ENCODE measurements at places on chromosomes 7 and 10.

DNA sequence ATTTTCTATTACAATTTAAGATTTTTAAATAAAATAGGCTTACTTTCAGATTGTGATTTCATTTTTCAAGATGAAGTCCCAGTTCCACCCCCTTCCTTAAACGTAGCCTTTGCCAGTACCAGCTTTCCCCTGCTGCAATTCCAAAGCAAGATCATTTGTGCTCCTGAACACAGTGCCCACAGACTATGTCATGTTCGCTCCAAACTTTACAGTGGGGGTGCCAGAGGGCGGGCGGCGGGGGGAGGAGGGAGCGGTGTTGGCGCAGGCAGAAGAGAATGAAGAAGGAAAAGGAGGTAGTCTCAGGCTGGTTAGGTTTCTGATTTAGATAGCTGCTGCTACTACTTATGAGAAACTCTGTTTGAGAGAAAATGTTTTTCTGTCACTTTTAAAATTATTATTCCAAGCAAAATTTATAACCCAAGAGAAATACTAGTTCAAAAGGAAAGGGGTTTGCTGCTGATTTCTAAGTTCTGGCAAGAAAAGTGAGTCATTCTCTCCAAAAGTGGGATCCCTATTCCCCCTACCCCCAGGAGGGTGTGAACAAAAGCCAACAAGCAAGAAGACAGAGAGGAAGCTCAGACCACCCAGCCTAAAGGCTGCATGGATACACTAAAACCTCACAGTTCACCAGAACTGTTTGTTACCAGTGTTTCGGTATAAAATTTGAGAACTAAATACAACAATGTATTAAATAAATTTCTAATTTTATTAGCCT, 109.6 kb downstream of the SRPK2 start:
- no peak for DNase-seq

- no peak for DNase-seq
These were observed 8.9 kb downstream of the PNLIP start for GRCh38 chr10:116554628-116555027.

- no peak for DNase-seq
These were observed 17.6 kb downstream of the SLC26A4 start for GRCh38 chr7:107678110-107678753.

- DNase-seq = no peak
These were observed 108.8 kb upstream of the GSDME start for GRCh38 chr7:24866004-24866615.

DNA sequence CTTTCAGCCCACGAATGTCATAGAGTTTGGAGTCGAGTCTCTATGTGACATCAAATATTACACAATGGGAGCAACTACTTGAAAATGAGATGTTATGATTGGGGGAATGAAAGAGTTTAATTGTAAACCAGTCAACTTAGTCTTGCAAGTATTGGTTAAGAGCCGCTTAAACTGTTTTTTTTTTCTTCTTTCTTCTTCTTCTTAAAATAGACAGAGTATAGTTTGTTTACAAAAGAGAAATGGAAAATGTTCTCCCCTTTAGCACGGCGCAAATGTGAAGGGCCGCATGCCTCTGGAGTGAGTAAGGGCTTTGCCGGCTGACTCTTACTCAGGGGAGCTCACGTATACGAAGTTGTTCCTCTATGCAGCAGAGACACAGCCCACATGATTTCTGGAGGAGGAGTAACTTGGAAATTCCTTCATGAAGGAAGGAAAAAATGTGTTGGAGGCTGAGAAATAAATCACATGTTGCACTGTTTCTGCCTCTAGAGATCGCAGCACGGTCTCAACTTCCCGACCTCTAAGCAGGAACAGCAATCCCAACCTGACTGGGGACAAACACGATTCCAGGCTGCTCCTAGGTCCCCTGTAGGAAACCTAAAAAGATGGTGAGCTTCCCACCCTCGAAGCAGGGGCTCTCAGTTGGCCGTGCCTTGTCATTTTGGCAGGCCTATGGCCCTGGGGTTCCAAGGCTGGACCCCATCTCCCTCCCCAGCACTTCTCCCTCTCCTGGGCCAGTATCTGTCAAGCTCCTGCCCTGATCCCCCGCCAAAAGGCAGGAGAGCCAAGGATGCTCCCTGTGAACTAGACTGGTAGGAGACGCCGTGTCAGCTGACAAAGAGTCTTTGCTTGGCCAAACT, 44.8 kb downstream of the MYOF start:
- DNase-seq = peak; percentile 91

DNA sequence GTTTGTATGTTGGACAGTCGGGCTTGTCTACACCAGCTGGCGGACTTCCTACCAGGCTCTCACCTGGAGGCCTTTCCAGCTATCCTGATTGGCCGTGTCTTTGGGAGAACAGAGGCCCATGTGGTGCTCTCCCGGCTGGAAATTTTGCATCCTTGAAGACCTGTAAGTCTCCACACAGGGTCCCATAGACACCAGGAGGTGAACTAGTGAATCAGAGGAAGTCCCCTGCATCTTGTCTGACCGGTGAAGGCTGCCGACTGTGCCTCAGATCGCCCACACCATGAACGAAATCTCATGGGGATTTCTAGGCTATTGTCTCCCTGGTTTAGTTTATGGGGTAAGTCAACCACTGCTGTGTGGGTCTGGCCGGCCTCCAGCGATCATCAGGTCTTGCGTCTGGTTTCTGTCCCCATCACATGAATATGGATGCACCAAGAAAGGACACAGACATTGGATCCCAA, 108.4 kb upstream of the LYZL2 start:
- DNase-seq = no peak

GRCh38 chr7:121366852-121367431, 29.2 kb downstream of the FAM3C start:
- no peak for DNase-seq

DNA sequence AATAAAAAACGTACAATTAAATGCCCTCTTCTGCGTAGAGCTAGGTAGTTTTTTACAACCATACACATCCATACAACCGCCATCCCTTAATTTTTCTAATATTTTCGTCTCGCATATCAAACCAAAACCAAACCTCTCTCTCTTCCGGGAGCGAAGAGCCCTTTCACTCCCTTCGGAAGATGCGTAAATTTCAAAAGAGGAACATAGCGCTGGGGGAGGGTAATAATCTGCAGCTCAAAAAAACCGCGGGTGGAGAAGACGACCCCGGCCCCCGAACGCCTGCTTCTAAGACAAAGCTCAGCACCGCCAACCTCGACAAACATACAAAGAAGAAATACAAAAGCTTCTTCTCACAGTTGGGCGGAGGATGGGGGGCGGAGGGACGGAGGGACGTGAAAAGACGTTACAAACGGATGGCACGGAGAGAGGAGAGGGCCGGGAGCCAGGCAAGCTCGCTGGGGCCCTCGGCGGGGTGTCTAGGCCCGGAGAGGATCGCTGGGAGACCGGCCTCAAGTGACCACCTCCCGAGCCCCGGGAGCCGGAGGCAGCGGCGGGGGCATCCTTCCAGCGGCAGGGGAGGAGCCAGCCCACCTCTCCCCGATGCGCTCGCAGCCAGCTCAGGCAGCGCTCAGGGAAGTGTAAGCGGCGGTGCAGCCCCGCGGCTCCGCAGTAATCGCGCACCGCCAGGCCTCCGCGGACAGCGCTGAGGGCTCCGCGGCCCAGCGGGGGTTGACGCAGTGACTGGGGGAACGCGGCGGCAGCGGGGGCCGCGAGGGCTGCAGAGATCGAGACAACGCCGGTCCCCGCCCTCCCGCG, 851 bp downstream of the MKRN1 start:
- no peak for DNase-seq

- DNase-seq = no peak
These were observed at the start of gene RHOBTB1 for GRCh38 chr10:60944058-60944909. RHOBTB1 (minus strand) TSS chr10:60944185; CDS start chr10:60911542, 32,643 bp downstream.

DNA sequence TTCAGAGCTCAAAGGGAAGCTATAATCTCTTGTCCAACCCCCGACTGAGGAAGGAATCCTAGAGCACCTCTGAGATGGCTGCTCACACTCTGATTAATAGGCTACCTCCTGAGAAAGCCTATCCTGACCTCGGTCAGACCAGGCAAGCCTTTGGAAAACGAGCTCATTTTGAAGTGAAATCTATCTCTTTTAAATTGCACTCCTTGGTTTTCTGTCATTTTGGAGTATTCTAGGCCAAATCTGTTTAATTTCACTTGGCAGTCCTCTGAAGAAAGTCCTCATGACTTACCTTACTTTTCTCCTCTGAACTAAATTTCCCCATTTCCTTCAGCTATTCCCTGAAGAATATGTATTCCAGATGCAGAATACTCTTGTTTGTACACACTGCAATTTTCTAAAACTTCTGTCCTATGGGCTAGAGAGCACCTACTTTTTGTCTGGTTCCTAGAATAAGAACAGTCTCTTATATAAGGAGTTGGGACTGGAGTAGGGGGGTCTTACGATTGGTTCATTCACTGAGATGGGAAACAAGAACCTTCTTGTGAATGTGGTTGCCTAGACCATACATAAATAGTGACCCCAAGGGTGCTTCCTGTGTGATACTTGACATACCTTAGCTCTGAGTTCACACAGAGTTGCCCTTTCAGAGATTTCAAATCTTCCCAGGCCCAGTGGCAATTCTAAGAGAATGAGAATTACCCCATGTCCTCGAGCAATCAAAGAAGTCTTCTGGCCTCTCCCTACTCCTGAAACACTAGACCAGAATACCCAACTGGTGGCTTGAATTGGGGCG, 31.9 kb upstream of the HPS1 start:
- DNase-seq = no peak

DNA sequence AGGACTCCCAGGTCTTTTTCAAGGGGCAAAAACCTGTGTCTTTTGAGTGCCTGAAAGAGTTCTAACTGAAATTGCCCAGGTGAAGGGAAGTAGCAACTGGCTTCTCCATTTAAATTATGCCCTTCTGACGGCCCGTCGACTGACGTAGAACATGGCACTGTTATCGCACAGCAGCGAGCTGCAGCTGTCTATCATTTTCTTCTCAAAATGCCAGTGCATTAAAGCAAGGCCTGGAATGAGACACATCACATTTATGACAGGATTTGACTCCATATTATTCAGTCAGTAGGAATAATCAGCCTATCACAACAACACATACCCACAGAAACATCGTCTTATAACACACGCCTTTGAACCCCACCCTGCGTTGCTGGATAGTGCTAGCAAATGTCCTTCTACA, 69.7 kb downstream of the CELF2 start:
- no peak for DNase-seq

DNA sequence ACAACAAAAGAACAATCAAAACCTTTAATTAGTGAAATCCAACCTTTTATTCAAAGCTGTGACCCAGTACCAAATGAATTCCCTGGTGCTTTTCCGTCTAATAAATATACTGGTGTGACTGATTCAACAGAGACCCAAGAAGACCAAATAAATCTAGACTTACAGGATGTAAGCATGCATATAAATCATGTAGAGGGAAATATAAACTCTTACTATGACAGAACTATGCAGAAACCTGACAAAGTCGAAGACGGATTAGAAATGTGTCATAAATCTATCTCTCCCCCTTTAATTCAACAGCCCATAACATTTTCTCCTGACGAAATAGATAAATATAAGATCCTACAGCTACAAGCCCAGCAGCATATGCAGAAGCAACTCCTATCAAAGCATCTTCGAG, 540.6 kb upstream of the TEX47 start:
- no peak for DNase-seq

DNA sequence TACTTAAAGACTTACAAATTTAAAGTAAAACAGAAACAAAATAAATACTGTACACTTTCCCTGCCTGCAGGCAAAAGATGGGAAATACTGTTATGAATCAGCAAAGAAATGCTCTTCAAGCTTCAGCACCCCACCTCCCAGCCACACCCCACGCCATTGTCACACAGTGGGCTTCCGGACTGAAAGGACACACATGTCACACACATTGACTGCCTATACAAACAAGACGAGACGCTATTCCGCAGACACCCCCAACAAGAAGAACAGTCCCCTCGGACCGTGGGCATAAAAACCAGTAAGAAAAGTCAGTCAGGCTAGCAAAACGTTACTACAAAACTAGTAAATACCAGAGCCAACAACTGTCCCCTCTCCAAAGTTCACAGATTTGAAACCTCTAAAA, 22.2 kb upstream of the PARP12 start:
- DNase-seq = no peak

- no peak for DNase-seq
These were observed 838.6 kb upstream of the SORCS1 start for GRCh38 chr10:108003061-108003460.

DNA sequence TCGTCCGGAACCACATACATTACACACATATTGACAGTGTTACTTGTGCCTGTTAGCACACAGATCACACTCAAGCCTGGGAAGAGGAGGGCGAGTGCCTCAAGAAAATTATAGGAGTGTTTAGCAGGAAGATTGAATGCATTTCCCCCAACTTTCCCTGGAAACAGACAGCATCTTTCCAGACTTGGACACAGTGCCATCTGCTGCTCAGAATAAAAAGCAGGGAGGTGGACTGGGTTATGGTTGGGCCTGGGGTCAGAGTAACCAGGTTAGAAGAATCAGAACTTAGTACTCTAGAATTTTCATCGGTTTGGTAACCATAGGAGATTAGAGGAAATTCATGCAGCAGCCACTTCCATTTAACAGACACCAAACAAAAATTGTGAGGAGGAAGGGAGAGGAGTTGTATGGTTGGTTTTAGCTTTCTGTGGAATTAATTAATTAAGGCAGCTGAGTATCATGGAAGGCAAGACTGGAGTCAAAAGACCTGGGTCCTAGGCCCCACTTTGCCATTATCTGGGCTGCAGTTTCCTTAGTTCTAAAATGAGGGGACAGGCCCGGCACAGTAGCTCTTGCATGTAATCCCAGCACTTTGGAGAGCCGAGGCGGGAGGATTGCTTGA, 43.4 kb upstream of the OPTN start:
- no peak for DNase-seq

Data from urinary bladder (tissue), 4 donors.